ENCODE measurements at places on chromosomes 7 and 10.

GRCh38 chr7:7992506-7992905 lies 23.9 kb downstream of the GLCCI1 start:
- DNase-seq, result no peak

DNA sequence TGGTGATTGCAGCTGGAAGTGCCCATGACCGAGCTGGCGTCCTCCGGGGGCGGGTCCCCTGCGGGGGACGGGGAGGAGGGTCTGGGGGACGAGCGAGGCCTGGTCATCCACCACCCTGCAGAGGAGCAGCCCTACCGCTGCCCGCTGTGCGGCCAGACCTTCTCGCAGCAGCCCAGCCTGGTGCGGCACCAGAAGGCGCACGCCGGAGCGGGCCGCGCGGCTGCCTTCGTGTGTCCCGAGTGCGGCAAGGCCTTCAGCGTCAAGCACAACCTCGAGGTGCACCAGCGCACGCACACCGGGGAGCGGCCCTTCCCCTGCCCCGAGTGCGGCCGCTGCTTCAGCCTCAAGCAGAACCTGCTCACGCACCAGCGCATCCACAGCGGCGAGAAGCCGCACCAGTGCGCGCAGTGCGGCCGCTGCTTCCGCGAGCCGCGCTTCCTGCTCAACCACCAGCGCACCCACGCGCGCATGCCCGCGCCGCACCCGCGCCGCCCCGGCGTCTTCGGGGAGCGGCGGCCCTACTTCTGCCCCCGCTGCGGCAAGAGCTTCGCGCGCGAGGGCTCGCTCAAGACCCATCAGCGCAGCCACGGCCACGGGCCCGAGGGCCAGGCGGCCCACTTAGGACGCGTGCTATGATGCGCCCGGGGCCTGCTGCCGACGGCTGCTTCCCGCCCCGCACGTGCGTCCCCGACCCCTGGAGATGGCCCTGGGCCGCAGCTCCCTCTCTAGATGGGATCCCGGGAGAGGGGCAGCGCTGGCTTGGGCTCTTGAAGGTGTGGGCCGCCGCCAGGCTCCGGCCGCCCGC lies 28.7 kb downstream of the ZNF775 start:
- no peak for DNase-seq

DNA sequence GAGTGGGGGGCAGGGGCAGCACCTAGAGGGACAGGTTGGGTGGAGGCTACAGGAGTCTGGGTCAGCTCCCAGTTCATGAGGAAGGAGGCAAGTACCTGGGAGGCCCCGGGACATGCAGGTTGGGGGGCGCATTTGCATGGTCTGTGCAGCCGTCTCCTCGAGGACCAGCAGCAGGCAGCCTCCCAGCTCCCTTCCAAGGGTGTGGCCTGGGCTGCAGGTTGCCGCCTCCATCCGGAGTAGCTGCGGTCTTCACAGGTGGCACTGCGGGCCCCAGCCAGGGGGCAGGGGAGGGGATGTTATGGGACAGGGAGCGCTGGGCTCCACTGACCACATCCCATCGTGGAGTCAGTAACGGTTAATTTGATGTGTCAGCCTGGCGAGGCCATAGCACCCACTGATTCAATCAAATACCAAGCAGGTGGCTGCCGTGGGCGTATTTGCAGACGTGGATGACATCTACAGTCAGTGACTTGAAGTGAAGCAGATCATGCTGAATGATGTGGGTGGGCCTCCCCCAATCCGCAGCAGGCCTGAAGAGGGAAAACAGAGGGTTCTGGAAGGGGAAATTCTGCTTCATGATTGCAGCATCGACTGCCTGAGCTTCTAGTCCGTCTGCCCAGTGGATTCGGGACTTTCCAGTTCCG lies 81.6 kb downstream of the PRKAG2 start:
- no peak for DNase-seq

- DNase-seq, result no peak
Measured at GRCh38 chr7:134351424-134351823, 34.7 kb upstream of the SLC35B4 start.

DNA sequence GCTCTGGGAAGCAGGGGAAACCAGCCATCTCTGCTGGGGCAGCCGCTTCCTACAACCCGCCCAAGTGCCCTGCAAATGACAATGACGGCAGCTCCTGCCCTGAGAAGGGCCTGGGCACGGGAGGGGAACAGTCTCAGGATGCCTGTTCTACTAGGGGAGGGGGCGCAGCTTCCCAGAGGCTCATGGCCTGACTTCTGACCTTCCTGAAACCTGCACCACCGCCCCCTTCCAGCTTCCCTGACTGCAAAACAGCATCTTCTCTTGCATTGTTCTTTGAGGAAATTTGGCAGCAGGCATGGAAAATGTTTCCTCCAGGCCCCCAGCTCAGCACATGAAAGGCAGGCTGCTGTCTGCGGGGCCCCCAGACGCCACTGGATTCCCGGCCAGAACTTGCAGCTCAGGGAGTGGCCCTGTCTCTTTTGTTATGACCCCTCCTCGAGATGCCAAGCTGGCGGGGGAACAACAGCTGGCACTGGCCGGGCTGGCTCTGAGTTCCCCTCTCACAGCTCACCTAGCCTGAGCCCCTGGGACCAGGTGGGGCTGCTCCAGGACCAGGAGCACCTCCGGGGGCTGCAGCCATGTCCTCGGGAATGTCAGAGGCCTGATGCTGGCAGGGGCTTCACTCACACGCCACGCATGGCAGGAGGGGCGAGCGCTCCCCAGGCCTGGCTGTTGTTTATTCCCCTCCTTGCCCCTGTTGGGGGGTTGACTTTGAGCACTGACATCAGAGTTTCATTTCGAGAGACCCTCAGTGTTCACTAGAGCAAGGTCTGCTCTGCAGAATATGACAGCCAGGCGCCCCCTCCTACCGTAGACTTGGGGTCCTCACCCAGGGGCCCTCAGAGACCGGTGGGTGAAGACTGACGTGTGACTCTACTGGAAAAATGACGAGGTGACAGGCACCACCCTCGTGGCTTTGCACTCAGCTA lies 62.7 kb downstream of the CALML3 start:
- no peak for DNase-seq

DNA sequence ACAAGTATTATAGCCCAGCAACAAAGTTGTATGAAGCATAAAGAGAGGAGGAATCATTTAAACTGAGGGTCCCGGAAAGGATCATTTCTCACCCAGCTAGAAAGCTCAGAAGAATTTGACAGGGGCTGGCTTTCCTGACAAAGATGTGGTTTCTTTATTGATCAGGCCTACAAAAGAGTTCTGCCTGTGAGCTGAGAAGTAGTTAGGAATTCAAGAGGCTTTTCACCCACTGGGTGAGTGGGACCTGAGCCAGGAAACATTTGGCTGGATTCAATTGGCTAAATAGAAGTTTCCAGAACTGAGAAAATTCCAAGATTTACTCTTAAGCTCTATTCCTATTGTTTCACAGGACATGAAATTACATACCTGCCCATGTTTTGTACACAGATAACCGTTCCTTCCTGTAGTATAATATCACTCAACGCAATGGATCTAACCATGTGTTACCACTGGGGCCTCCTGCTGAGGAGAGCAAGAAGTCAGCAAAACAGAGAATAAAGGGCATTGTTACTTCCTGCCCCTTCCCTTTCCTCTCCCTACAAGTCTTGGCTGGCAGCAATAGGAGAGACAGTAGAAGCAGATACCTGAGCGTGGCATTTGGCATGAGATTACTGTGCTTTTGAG lies 53.9 kb upstream of the PAPSS2 start:
- no peak for DNase-seq

DNA sequence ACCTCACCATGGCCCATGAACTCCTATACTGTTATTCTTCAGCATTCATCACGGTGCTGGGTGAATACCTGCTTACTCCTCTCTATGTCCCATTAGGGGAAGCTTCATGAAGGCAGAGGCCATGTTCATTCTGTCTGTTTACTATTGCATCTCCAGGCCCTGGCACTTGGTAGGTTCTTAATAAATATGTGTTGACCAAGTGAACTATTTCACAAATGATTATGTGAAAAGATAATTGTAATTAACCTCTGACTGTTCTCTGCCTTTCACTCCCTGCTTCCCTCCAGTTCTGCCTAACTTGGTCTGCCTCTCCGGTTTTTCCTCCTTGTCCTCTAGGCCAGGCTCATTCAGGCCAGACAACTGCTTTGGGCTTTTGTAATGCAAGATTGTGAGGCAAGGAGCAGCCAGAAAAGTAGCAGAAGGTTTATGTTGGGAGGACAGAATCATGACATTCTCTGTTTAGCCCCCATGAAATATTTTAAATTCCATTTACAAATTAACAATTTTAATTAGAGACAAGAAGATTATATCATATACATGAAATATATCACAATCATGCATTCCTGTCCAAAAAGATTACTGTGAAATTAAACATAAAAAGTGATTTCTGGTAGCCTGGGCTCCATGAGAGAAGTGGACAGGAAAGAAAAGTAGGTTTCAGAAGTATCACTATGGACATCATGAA lies 42.1 kb upstream of the PLXNA4 start:
- no peak for DNase-seq

DNA sequence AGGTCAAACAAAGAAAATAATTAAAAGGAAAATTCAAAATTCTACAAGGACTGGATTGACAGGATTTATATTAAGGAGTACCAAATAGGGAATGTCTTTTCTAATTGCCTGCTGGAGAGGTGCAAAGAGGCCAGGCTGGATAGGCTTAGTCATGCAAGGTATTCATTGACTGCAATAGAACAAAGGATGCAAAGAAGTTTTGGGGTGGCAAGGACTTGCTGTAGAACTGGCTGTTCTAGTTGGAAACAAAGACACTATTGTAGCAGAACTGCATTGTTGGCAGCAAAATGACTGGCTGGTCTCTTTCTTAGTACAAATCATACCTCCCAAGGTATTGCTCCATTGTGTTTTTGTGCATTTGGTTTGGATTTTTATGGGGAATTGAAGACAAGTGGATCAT lies 10.1 kb downstream of the ITGB8 start:
- DNase-seq, result no peak

- no peak for DNase-seq
Measured at GRCh38 chr10:5274795-5275194, 78.2 kb downstream of the AKR1C4 start.

DNA sequence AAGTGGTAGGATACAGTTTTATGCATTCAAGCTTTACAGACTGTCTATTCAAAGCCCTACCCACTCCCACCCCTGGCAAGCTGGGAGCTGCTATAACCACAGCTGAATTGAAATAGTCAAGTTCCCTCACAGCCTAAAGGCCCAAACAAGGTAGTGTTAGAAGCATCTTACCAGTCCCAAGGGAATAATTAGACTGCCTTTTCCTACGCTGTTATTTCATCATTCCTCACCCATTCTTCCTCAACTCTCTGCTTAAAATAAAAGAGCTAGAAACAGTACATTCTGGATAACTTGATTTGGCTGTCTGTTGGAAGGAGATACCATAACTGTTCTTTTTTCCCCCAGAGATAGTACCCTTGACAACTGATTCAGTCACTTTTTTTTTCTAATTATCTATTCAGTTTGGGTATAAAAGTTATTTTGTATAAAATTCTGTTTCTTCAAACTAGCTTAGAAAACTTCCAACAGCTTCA lies 54.0 kb downstream of the RAPGEF5 start:
- no peak for DNase-seq

DNA sequence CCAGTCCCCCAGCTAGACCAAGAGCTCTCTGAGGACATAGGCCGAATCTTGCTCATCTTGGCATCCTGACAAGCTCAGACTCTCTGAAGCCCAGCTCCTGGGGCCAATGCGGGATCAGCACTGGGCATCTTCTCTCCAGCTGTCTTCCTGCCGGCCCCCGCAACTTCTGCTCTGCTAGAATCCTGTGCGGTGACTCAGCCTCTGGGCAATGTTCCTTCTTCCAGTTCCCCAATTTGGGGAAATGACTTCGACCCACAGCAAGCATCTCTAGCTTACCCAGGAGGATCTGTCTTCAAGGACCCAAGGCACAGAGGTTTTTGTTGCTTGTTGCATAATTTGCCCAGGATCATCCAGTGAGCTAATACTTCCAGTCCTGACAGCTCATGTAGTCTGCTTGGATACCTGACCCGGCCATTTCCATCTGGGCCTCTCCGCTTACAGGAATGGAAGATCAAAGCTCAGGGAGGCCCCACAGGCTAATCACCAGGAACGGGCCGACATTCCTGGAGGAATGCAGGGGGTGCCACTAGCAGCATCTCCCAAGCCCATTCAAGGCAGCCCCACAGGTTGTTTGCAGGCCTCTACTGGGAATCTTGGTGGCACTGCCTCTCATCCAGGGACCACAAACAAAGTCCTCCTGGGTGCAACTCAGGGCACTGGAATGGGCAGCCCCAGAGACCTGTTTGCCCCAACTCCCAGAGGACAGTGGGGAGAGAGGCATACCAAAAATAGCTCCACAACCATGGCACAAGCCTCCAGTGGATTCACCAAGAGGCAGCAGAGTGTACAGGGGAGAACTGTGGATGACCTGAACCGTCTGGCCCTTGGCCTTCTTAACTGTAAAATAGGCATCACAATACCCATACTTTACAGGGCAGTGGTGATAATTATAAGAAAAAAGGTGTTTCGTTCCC lies 151.9 kb downstream of the NEURL1 start:
- DNase-seq, result no peak

- no peak for DNase-seq
Measured at GRCh38 chr7:24213311-24213710, 70.7 kb upstream of the NPY start.

- no peak for DNase-seq
Measured at GRCh38 chr7:35905555-35905954, 104.7 kb downstream of the SEPTIN7 start.

- peak; percentile 43 for DNase-seq
Measured at GRCh38 chr10:80462981-80463741, 9.1 kb downstream of the TSPAN14 start.

DNA sequence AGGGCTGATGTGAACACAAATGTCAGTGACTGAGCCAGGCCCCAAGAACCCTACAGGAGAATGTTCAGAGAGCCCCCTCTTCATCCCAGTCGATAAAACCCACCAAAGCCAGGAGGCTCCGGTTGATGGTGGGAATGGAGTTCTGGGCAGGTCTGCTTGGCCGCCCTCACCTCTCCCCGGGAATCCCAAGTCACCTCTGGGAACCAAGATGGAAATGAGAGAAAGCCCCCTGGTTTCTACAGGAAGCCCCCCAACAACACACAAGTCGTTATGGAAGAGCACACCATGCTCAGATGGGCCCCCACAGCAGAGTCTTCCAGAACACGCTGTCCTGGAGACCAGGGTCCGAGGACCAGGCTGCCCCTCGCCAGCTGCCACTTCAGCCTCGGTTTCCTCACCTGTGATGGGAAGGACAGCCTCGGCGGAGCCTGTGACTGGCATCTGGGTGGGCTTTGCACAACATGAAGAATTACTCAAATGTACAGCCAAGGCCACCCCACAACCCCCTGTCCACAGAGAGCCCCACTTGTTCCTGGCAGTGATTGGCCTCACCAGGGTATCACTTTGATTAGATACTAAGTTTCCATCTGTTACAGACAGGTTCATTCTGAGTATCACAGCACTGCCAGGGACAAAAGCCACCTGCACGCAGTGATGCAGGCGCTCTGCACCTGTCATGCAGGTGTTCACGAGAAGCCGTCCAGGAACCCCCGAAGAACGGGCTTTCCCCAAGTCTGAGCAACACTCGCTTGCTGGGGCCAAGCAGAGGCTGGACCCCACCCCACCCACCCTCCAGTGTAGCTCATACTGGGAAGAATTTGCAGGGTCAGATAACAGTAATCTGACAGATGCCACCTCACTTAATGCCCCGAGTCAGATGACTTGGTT lies 57.6 kb downstream of the MKI67 start:
- DNase-seq, result no peak

Data from NCI-H1105 (cell line).